ENCODE measurements at places on chromosomes 3 and 15. TPM values are rescaled to one million over a fixed set of nuclear protein-coding genes. Genes with fewer than 3 reads are reported as not detected.

DNA sequence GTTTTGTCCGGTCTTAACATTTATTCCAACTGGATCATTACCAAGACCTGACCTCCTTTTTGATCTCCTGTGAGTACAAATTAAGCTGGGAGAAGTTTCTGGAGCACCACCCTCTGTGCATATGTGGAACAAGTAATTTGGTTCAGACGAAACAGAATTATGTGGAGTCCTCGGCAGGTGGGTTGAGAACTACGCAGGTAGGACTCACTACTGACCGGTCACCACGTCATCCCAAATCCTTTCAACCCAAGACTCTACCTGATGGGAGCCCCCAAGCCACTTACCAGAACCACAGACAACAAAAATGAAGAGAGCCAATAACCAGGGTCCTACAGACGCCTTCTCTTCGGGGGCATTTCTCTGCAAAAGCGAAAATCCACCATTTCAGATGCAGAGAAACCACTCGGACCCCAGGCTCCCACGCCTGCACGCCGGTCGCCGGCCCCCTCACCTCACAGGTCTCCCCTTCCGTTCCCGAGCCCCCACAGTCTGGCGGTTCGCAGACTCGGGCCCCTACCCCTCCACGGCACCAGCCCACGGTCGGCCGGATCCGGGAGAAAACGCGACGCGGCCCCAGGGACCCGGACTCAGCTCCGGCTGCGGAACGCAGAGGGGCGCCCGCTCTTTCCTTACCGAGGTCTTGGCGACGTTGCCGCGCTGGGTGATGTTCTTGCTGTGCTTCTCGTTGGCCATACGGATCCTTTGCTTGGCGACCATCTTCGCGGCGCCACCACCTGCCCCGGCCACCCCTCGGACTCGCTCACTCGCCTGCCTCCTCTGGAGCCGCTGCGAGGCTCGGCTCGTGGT lies 674 bp downstream of the SERP1 start:
- H3K27ac ChIP-seq = peak overlapping the region; percentile 96
- H3K4me1 ChIP-seq = peaks cover 44% of the 10 kb centered on the region
- peak; percentile 81 for DNase-seq
- peak overlapping the region; percentile 73 for H3K4me3 ChIP-seq
- no peaks in the 10 kb centered on the region for H3K27me3 ChIP-seq

DNA sequence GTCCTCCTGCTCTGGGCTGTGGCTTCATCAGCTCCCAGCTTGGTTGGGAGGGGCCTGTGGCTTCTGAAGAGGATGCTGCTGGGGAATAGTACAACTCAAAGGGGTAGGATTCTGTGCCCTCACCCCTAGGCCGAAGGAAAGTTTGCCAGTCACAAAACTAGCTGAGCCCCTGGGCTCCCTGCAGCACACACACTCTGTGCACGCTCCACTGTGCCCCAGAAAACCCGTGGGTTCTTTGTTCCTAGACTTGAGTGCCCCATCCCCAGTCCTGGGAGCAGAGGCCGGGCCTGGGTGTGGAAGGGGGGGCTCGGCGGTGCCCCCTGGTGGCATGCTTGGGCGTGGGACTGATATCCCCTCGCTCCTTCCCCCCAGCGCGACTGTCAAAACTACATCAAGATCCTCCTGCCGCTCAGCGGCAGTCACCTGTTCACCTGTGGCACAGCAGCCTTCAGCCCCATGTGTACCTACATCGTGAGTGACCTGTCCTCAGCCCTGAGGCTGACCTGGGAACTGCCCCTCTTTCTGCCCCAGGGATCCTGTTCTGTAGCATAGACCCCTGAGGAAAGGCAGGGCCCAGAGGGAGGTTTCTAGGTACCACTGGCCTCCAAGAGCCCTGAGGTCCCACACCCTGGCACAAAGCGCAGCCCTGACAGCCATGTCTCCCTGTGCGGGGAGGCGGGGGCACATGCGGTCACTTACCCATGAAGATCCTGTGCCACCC lies 14.2 kb downstream of the CIB1 start:
- peaks cover 16% of the 10 kb centered on the region for H3K4me1 ChIP-seq
- DNase-seq = no peak
- no peak overlapping the region for H3K4me3 ChIP-seq
- peak overlapping the region; percentile 68 for H3K27ac ChIP-seq
- H3K27me3 ChIP-seq = no peaks in the 10 kb centered on the region
- peaks cover 29% of the 10 kb centered on the region for H3K36me3 ChIP-seq

GRCh38 chr3:45612918-45613602 lies 18.5 kb downstream of the LIMD1 start:
- H3K36me3 ChIP-seq = no peaks in the 10 kb centered on the region
- H3K27me3 ChIP-seq = no peaks in the 10 kb centered on the region
- no peak overlapping the region for H3K27ac ChIP-seq

DNA sequence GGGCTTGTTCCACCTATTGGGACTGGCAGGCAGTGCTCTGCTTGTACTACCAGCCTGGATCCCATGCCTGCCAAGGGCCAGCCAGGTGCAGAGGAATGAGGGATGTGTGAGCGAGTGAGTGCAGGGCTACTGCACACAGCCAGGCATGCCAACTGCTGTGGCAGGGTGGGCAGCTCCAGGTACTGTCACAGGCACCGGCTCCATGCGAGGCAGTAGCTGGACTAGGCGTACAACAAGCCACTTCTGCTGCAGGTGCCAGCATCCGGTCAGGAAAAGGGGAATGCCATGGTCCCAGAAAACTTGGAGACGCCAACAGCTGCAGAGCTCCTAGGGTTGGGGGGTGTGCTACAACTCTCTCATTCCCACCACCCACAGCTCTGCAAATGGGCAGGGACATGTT lies 1356.7 kb downstream of the SI start:
- no peaks in the 10 kb centered on the region for H3K4me1 ChIP-seq
- DNase-seq = no peak
- H3K27me3 ChIP-seq = no peaks in the 10 kb centered on the region
- H3K4me3 ChIP-seq = no peak overlapping the region

- DNase-seq = no peak
- H3K27ac ChIP-seq = no peak overlapping the region
- no peaks in the 10 kb centered on the region for H3K36me3 ChIP-seq
- no peak overlapping the region for H3K4me3 ChIP-seq
- H3K27me3 ChIP-seq = no peaks in the 10 kb centered on the region
Measured at GRCh38 chr3:40691452-40691861, 166.7 kb downstream of the ZNF621 start.

DNA sequence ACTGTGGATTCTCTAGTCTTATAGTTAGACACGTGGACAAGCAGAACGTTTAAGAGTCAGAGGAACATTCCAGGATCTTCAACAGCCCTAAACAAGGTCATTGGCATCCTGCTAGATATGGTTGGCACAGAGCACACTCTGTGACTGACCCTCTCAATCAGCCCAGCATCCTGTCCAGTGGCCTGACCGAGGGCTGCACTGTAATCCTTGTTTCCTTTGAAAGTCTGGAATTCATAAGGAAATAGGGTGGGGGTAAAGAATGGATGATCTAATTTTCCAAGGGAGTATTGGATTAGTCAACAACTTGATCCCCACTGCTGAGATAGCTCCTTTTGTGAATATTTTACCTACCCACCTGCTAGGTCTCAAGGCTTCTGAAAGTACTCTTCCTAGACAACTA lies 94.5 kb upstream of the DLG1 start:
- H3K27ac ChIP-seq = no peak overlapping the region
- peaks cover 7% of the 10 kb centered on the region for H3K4me1 ChIP-seq
- no peak for DNase-seq
- H3K36me3 ChIP-seq = no peaks in the 10 kb centered on the region

DNA sequence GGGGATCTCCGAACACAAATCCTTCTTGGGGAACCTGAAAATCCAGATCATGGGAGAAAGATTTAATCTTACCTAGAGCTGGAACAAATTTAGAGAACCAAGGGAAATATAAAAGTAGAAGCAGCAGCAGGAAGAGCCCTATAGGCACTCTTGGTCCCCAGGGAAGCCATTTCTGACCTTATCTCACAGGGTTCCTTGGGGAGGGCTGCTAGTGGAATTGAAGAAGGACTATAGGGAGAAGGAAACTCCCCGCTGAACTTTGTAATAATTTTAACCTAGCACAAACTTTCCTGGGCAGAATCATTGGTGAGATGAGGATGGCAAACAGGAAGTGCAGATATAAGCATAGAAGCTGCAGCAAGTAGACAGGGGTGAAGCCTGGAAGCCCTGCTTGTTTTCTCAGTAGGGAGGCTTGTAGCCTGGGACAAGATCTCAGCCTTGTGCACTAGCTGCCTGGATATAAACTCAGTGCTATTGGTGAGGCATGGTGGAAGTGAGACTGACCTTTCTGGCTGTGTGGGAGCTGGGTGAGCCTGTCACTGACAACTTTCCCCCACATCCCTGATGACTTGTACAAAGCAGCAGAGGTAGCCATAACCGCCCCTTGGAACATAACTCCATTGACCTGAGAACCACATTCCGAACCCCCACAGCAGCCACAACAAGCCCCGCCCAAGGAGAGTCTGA lies 343.0 kb upstream of the TGFBR2 start:
- H3K4me1 ChIP-seq = peaks cover 41% of the 10 kb centered on the region
- no peaks in the 10 kb centered on the region for H3K27me3 ChIP-seq
- H3K36me3 ChIP-seq = no peaks in the 10 kb centered on the region
- H3K27ac ChIP-seq = no peak overlapping the region
- DNase-seq = no peak

DNA sequence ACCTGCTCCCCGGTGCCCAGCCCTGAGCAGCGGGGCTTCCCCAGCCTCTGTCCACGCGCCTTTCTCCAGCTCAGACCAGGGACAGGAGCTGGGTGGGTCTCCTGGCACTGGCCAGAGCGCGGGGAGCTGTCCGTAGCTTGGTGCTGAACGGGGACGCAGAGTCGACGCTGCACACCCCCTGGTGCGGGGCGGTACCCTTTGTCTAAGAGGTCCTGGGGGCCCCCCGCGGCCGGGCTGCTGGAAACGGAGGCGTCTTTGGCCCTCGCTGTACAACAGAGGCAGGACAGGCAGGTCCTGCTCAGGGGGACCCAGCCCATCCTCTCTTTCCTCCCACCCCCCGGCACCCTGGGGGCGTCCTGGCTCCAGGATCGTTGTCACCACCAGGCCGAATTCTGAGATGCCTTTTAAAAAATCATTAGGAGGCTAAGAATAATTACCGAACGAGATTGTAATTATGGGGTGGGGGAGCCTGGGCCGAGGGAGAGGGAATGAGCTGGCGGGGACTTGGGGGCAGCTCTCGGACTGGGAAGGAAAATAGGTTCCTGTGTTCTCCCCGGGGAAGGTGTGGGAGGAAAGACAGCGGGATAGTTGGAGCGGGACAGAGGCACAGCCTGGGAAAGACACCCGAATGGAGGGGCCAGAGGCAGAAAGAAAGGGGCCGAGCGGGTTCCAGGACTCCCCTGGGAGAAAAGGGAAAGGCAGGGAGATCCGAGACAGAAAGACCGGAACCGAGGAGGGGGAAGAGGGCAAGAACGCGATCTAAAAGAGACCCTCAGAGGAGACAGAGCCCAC lies 4.1 kb upstream of the SKOR1 start:
- DNase-seq = no peak
- no peak overlapping the region for H3K27ac ChIP-seq
- H3K4me1 ChIP-seq = peaks cover 48% of the 10 kb centered on the region
- no peak overlapping the region for H3K4me3 ChIP-seq
- peaks cover 93% of the 10 kb centered on the region for H3K27me3 ChIP-seq

- H3K36me3 ChIP-seq = no peaks in the 10 kb centered on the region
- no peak overlapping the region for H3K4me3 ChIP-seq
- H3K27me3 ChIP-seq = no peaks in the 10 kb centered on the region
- peak overlapping the region; percentile 83 for H3K27ac ChIP-seq
Measured at GRCh38 chr15:94086341-94086740, 145.0 kb upstream of the MCTP2 start.

OR4F15 gene
- 0.16 TPM for total RNA-seq

TRAK1 gene
- total RNA-seq = 42.7 TPM

SLC25A20 gene
- 18.2 TPM for total RNA-seq

MYL3 gene
- total RNA-seq = 10.8 TPM

ACTL6A gene
- total RNA-seq = 57.4 TPM

DNA sequence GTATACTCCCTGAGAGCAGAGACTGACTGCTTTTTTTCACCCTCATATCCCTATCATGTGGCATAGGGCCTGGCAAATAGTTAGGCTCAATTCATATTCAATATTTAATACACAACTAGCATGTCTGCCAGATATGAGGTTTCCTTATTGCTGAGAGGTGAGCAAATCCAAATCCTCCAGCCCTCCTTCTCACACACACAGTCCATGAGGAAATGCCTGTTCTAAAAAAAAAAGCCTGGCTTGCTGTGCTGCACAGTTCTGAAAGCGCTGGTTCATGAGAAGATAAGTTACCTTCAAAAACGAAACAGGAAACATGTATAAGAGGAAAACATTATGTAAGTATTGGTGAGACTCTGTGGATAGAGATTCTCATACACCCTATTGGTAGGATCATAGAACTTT lies 15.5 kb upstream of the ACAP2 start:
- no peaks in the 10 kb centered on the region for H3K27me3 ChIP-seq
- H3K4me3 ChIP-seq = no peak overlapping the region
- DNase-seq = no peak
- H3K4me1 ChIP-seq = no peaks in the 10 kb centered on the region
- H3K27ac ChIP-seq = no peak overlapping the region

GRCh38 chr3:30342318-30343060 lies 263.9 kb upstream of the TGFBR2 start:
- H3K27me3 ChIP-seq = no peaks in the 10 kb centered on the region
- peak overlapping the region; percentile 58 for H3K27ac ChIP-seq
- no peaks in the 10 kb centered on the region for H3K36me3 ChIP-seq
- peak; percentile 81 for DNase-seq
- H3K4me1 ChIP-seq = peaks cover 3% of the 10 kb centered on the region

DNA sequence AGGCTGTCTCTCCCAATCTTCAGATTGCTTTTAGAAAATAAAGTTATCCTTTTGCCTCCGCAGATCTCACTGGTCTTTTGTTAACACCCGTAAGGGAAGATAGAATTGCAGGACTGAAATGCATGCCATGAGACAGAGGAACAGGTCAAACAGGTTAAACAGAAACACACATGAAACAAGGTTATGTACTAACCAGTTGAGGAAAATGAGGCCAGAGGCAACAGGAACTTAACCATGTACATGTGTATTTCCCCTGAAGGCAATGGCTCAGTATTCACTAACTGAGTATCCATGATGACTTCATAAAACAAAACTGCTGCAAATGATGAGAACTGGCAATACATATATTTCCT lies 169.1 kb upstream of the NSMCE3 start:
- H3K27me3 ChIP-seq = no peaks in the 10 kb centered on the region
- H3K4me1 ChIP-seq = no peaks in the 10 kb centered on the region
- no peak overlapping the region for H3K4me3 ChIP-seq
- no peak overlapping the region for H3K27ac ChIP-seq
- no peaks in the 10 kb centered on the region for H3K36me3 ChIP-seq

HTR3E gene
- not detected for total RNA-seq

ACAP2 gene
- 41.4 TPM for total RNA-seq

SLC51B gene
- not detected for total RNA-seq

CHMP2B gene
- 50.3 TPM for total RNA-seq

- DNase-seq = no peak
- no peaks in the 10 kb centered on the region for H3K4me1 ChIP-seq
- H3K36me3 ChIP-seq = no peaks in the 10 kb centered on the region
- no peaks in the 10 kb centered on the region for H3K27me3 ChIP-seq
- no peak overlapping the region for H3K4me3 ChIP-seq
Measured at GRCh38 chr3:108406661-108407206, 103.7 kb downstream of the MYH15 start.

- H3K4me1 ChIP-seq = no peaks in the 10 kb centered on the region
- H3K4me3 ChIP-seq = no peak overlapping the region
- DNase-seq = no peak
- peaks cover 7% of the 10 kb centered on the region for H3K36me3 ChIP-seq
- H3K27ac ChIP-seq = no peak overlapping the region
Measured at GRCh38 chr3:100171211-100171914, 57.1 kb upstream of the FILIP1L start.

Data from sigmoid colon (tissue), 7 donors.